ENCODE measurements at places on chromosomes 12 and 14.

DNA sequence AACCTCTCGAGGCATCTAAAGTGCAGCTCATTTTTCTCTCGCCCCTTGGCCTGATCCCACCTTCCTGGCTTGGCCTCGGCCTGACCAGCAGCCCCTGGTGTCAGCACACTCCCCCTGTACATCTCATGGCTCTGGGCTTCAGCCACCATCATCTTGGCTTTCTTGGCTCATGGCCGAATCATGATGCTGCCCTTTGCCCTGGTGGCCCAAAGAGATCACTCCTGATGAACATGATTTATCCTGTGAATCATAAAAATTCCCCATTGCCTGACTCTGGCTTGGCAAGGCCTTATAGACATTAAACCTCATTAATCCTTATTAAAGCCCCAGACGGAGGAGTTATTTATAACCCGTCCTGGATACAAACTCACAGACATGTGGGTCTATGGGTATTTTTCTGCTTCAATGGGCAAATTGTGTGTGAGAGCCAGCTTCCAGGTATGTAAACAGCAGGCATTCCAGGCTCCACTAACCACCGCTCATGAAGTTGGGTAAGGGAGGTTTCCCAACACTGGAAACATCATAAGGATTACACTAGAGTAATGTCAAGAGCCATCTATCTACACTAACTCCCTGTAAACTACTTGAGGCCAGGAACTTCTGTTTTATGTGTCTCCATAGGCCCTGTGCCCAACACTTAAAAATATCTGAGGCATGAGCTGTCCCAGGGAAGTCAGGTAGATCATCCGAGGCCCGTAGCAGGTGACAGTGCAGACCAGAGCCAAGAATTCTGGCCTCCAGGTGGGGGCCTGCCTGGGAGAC lies 171.2 kb downstream of the TTC8 start:
- no peak for DNase-seq

DNA sequence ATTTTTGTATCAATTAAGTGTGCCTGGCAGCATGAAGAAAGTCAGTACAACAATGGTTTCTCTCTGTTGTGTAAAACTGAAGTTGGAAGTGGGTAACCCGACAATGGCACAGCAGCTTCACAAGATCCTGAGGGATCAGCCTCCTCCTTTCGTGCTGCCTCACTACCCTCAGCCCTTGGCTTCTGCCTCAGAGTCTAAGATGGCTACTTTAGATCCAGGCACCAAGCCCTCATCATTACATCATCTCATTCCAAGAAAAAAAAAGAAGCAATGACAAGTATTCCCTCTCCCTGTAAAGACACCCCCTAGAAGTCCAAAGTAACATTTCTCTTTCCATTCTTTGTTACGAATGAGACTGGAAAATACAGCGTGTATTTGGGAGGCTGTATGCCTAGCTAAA lies 92.6 kb downstream of the DNAI7 start:
- no peak for DNase-seq

DNA sequence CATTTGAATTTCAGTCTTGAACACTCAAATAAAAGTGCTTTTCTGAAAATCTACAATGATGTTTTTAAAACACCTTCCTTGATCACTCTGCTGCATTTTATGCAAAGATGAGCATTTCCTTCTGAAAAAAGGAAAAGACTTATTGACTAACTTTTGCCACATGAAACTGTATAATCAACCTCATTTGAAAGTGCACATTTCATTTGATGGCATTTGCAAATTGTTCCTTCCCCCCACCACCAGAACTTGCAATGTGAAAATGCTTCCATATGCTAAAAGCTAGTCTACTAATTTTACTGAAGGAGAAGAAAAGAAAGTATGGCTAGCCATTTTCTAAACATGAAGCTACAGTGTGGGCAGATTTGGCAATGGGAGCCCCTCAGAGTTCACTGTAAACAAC lies 159.2 kb downstream of the RAD51B start:
- DNase-seq = no peak

DNA sequence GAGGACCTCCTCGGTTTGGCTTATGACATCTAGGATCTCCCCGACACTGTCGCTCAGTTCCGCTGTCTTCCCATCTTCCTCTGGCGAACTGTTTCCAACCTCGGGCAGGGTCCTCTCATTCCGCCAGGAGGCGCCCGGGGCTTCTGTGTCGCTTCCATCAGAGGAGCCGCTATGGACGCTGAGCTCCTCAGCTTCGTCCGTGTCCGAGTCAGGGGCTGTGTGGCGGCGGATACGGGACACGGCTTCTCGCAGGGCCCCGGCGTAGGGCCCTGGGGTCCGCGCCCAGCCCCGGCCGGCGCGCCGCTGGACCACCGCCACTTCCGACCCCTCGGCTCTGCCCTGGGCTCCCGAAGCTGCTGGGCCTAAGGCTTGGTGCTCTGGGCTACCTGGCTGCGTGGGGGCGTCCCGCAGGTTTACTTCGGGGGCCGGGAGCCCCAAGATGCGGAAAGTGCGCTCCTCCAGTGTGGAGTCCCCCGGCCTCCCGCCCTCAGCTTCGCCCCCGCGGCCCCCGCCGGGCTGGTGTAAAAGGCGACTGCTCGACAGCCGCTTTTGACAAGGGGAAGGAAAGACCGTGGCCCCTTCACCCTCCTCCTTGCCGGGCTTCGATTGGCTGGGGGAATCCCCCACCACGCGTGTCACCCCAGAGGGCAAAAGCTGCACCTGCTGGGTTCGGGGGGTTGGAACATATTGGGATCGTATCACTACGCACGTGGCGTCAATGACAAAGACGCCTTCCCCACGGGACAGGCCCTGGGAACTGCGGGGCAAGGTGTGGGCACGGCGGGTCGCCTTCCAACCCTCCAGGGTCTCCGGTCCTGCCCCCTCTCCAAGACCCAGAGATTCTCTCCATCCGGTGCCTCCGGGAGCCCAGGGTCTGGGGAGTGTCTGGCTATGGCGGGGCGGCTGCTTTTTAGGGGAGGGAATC lies 2.1 kb downstream of the DDN start:
- peak; percentile 85 for DNase-seq

GRCh38 chr14:104305511-104306449 lies 167.4 kb downstream of the KIF26A start:
- no peak for DNase-seq

DNA sequence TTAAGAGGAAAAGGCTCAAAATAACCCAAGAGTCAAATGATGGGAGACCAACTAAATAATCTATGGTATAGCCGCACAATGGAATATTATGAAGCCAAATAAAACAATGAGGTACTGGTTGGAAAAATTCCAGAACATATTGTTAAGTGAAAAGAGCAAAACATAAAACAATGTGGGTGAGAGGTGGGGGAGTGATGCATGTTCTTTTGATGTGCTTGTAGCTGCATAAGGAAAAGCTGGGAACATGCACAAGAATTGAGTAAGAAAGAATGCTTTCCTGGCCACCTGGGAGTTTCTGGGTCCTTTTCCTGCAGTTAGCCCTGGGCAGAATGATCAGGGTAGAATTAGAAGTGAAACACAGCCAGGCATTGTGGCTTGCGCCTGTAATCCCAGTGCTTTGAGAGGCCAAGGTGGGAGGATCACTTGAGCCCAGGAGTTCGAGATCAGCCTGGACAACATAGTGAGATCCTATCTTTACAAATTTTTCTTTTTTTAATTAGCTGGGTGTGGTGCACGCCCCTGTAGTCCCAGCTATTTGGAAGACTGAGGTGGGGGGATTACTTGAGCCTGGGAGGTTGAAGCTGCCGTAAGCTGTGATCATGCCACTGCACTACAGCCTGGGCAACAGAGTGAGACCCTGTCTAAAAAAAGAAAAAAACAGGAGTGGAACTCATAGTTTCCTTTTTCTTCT lies 7.9 kb downstream of the ABCB9 start:
- DNase-seq = no peak

- no peak for DNase-seq
Observed at GRCh38 chr12:97672870-97673269, 210.3 kb downstream of the RMST start.

- no peak for DNase-seq
Observed at GRCh38 chr12:4918950-4919660, 9.4 kb downstream of the KCNA1 start.

GRCh38 chr14:22118899-22119477 lies 445.4 kb upstream of the OR4E1 start:
- no peak for DNase-seq

GRCh38 chr14:68820999-68821683 lies 28.3 kb upstream of the ZFP36L1 start:
- no peak for DNase-seq

DNA sequence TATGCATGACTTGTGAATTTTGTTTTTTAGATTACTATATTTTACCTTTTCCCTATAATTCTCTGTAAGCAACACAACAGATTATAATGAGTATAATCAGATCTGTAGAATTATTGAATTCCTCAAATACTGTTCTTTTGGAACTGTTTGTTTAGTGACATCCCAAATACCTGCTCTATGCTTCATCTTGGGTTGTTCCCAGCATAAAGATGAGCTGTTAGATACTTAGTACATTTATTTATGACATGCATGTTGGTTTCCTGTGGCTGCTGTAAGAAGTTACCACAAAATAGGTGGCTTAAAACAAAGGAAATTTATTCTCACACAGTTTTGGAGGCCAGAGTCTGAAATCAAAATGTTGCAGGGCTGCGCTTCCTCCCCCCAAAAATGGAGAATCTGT lies 78.4 kb downstream of the PTPRR start:
- DNase-seq = no peak

GRCh38 chr12:106321139-106321850 lies 18.8 kb downstream of the TCP11L2 start:
- no peak for DNase-seq

GRCh38 chr12:31224768-31225448 lies 101.0 kb downstream of the SINHCAF start:
- DNase-seq = no peak

DNA sequence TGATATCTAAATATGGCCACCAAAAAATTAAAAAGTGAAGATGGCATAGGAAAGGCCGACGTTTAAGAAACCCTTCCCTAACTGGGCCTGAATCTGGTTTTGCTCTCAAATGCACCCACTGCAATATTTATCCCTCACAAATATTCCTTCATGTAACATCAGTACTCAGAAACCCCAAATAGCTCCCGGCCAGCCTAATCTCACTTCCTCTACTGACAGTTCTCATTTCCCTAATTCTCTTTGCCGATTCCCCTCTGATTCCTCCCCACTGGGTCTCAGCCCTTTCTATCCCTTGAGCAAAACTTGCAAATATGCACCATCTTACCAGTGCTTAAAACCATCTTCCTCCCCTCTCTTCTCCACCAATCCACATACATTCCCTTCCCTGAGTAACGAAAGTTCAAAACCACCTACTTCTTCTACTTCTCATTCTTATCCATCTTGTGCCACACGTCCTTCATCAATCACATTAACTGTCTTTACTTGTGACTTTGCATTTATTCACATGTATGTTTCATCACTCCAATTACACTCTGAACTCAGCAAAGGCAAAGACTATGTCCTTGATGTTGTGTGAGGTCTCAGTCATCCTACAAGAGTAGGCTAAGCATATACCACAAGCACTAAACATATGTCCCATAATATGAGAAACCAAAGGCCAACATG lies 23.1 kb downstream of the KCNK10 start:
- DNase-seq = no peak

- DNase-seq = no peak
Observed at GRCh38 chr12:89464974-89465592, 59.5 kb downstream of the GALNT4 start.

DNA sequence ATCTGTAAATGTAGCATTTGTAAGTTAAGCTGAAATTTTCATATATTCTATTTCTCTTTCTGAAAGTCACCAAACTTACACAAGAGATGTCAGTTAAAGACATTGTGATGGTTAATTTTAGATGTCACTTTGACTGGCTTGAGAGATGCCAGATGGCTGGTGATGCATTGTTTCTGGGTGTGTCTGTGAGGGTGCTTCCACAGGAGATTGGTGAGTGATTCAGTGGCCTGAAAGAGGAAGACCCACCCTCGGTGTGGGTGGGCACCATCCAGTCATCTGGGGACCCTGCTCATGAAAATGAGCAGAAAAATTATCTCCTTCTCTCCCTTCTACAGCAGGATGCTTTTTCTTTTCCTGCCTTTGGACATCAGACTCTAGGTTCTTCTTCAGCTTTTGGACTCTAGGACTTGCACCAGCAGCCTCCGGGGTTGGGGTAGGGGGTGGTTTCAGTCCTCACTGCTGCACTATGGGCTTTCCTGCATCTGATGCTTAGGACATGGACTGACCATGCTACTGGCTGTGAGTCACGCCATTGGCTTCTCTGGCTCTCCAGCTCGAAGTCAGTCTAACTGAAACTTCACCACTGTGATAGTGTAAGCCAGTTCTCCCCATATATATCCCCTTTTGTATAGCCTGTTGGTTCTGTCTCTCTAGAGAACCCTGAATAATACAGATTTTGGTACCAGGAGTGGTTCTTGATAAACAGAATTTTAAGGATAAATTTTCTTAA lies 20.9 kb downstream of the PDE6H start:
- no peak for DNase-seq

DNA sequence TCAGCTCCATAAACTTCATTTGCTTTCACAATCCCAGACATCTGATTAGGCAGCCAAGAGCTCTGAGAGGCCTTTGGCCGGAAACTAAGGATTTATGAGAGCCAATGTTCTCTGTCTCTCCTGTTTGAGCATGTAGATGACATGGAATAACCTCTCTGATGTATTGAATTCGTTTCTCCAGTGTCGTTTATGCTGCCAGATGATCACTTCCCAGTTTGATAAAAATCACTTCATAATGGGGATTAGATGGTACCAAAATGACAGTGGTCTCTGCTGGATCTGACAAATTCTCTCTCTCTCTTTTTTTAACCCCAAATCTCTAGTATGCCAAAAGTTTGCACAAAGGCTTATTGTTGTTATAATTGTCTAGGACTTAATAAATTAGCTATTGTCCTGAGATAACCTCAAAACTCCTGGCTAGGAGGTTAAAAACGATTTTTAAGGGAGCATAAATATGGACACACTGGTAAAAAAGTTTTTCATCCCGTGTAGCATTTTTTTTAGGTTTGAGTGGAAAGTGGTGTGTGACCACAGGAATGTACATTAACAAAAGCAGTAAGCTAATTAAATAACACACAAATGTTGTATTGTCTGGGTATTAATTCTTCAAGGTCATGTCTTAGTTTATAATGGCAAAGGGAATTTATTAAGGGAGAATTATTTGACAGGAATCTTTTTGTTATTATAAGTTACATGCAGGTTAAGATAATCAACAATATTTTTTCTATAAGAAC lies 82.6 kb upstream of the USP44 start:
- no peak for DNase-seq

GRCh38 chr14:105554523-105554922 lies 28.1 kb downstream of the TMEM121 start:
- no peak for DNase-seq

- no peak for DNase-seq
Observed at GRCh38 chr12:92108651-92109050, 37.0 kb downstream of the BTG1 start.

GRCh38 chr12:128025589-128026245 lies 241.3 kb upstream of the TMEM132C start:
- no peak for DNase-seq
